ENCODE measurements at places on chromosomes 2 and 18.

DNA sequence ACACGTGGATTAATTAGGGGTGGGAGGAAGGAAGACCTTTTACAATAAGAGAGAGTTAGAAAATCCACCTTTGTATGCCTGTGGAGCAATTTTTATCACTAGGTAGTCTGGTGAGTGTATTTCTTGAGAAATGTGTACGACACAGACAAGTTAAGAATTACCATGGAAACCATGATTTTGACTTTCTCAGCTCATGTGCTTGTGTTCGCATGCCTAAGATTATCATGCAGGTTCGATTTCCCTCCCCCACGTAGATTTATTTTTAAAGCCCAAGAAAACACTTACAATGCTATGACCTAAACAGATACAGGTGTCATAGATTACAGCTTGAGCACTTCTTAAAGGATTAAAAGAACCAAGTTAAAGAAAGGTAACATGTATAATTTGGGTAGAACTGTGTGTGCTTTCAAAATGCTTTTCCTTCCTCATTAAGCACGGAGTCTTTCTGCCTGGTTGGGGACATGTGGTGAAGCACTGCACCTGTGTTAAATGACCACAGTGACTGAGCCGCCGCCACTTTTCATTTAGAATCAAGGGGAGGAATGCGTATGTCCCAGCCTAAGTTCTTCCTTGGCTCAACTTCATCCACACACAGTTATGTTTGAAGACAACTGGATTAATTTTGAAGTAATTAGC is 16.6 kb downstream of the SERTAD2 start:
- no peak for DNase-seq

DNA sequence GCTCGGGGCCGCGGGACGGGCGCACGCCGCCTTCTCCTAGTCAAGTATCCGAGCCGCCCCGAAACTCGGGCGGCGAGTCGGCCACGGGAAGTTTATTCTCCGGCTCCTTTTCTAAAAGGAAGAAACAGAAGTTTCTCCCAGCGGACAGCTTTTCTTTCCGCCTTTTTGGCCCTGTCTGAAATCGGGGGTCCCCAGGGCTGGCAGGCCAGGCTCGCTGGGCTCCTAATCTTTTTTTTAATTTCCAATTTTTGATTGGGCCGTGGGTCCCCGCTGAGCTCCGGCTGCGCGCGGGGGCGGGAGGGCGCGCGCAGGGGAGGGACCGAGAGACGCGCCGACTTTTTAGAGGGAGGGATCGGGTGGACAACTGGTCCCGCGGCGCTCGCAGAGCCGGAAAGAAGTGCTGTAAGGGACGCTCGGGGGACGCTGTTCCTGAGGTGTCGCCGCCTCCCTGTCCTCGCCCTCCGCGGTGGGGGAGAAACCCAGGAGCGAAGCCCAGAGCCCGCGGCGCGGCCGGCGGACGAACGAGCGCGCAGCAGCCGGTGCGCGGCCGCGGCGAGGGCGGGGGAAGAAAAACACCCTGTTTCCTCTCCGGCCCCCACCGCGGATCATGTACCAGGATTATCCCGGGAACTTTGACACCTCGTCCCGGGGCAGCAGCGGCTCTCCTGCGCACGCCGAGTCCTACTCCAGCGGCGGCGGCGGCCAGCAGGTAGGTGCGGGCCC is 617 bp downstream of the FOSL2 start:
- peak; percentile 25 for DNase-seq

GRCh38 chr18:32750328-32750727 is 22.5 kb downstream of the KLHL14 start:
- no peak for DNase-seq

- DNase-seq = no peak
Measured at GRCh38 chr2:37529830-37530415, 141.5 kb downstream of the CDC42EP3 start.

DNA sequence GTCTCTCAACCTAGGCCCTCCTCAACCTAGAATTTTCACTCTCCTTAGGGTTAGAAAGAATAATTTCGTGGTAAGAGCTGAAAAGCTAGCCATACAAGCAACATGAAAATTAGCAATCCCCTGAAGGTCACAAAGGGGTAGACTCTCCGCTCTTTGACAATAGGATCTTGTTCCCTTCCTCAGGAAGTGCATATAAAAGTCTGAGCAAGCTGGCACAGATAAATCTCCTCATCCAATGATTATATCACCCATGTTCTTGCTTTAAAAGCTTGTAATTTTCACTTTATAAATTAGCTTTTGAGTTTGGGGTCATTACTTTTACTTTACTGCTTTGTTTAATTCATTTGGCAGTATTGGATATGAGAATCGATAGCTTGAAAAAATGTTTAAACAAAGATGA is 852.3 kb upstream of the CRIM1 start:
- DNase-seq = no peak

- no peak for DNase-seq
Measured at GRCh38 chr2:220276741-220277444, 649.5 kb downstream of the SLC4A3 start.

DNA sequence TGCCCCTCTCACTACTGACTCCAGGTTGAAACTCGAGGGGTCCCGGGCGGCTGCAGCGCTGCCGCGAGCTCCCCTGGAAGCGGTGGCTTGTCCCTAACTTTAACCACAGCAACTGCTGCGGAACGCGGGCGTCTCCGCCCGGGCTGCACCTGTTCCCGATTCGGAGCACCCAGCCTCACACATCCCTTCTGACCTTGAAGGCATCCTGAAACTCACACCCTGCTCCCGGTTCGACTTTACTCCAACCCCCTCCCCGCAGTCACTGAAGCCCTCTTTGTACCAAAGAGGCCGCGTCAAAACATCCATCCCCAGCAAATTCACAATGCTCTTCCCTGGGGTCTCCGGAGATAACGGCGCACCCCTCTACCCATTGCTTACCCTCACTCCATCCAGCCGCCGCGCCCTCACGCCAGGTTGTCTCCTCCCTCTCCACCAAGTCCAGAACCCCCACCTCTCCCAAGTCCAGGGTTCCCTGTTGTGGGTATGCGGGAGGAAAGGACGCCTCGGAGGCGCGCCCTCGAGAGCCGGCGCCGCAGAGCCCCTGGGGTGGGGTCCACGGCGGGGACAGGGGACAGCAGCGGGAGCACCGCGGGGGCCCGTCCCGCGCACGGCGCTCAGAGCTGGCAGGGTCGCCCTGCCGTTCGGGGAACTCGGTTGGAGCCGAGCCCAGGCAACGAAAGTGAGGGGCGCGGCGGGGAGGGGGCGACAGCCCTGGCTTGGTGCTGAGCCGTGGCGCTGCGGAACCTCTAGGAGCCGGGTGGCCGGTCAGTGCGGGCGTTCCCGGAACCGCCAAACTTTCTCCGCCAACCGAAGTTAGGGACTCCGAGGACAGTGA is 934 bp downstream of the MYO5B start:
- DNase-seq = no peak

GRCh38 chr2:85893428-85894258 is 4.9 kb upstream of the ST3GAL5 start:
- no peak for DNase-seq

GRCh38 chr2:60140185-60140584 is 413.3 kb downstream of the BCL11A start:
- DNase-seq = no peak

- no peak for DNase-seq
Measured at GRCh38 chr2:177075254-177075653, 137.3 kb upstream of the HNRNPA3 start.

DNA sequence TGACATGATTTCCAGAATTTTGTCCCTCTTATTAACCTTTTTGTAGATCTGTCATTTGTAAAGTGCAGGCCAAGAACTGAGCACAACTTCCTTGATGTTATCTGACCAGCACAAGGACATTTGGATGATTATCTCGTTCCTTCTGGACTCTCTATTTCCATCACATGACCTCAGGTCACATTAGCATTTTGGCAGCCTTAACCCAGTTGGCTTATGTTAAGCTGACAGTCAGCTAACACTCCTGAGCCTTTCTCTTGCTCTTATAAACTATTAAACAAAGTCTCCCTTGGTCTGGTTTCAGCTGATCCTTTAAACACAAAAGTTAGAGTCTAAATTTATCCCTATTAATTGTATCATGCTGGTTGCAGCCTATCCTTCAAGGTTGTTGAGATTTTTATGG is 167.2 kb upstream of the RBBP8 start:
- no peak for DNase-seq

DNA sequence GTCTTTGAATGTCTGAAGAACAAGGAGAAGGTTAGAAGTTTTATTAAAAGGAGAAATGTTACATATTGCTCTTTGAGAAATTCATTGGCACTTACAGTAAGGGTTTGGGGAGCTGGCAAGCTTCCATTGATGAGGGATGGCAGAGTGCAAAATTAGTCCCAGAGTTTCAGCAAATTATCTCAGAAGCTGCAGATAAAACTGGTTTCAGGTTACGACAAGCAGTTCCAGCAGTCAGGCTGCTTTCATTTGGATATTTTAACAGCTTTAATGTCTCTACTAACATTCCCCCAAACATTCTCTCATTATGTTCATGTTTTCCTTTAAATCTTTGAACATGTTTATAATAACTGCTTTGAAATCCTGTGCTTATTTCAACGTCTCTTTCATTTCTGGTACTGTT is 153.1 kb downstream of the TTC27 start:
- no peak for DNase-seq

DNA sequence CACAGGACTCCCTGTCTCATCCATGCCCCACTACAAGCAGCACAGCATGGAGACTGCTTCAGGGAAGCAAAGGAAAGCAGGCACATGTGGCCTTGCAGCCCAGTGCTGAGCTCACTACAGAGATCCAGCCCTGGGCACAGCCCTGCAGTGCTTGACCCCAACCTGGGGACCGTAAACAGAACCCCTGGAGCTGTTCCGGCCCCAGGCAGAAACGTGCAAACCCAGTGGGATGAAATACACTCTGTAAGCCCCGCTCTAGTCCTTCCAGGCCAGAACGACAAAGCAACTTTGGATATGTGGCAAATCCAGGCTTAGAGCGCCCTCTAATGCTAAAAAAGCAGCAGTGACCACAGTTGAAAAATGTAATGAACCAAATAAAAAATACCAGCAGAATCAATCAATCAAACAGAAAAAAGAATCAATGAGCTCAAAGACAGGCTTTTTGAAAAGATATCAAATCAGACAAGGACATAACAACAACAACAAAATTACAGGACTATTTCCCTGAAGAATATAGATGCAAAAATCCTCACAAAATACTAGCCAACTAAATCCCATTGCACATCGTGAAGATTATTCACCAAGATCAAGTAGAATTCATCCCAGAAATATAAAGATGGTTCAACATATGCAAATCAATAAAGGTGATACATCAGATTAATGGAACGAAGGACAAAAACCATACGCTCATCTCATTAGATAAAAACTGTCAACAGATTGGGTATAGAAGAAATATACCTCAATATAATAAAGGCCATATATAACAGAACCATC is 45.6 kb downstream of the ZNF519 start:
- peak; percentile 30 for DNase-seq

DNA sequence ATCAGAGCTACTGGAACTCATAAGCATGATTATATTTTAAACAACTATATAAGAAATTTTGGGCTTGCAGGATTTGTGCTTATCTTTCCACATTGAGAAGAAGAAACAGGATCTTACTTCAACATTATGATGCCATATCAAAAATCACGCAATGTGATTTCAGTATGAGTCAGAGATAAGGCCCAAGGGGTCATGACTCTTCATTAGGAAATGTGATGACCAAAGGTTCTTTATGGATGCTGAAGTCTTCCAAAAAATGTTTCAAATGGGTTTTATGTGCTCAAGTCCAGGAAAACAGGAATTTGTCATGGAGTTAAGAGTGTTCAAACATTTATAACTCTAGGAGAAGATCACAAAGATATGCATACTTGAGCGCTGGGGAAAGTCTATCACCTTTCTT is 7.8 kb upstream of the SERPINB2 start:
- no peak for DNase-seq

GRCh38 chr2:15307526-15307925 is 253.6 kb downstream of the NBAS start:
- no peak for DNase-seq

DNA sequence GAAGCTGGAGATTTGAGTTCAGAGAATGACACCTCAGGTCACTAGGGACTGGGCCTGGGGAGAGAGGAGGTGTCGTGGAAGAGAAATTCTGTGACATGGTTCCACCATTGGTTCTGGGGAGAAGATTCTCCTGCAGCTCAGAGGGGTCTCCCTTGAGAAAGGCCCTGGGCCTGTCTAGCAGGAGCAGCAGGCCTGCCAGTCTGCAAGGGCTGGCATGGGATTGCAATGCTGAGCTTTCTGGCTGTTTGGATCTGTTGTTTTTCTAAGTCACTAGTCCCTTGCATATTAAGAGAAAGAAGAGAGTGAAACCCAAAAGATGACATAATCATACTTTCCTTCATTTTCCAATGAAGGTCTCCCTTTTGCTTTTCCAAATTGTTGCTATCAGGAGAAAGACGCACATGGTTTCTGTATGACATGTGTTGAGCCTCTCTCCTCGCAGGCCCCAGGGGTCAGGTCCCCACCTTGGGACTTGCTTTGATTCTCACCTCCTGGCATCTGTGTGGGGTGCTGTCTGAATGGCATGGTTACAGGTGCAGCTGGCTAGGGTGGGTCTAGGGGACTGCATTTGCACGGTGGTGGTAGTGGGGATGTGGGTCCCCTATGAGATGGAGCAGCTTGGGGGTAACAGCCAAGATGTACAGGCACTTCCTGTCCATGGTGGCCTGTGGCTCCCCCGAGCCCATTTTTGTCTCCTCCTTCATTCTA is 117.8 kb downstream of the GLI2 start:
- no peak for DNase-seq

DNA sequence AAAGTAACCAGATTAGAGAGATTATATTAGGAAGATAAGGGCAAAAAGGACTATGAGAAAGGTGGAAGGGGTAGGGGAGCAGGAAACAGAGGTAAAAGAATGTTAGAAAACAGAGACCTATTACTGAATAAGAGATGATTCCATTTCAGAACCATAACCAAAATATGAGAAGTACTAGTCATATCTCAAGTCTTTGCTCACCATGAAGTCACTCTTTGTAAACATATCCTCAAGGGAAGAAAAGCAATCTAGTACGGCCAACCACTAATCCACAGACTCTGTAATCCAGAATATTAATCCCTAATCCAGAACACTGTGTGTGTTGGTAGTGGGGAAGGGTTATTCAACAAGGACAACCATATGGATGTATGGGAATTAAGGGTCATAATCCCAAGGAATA is 92.0 kb downstream of the CDCA7 start:
- no peak for DNase-seq

- DNase-seq = no peak
Measured at GRCh38 chr2:10892796-10893350, 18.9 kb upstream of the KCNF1 start.

DNA sequence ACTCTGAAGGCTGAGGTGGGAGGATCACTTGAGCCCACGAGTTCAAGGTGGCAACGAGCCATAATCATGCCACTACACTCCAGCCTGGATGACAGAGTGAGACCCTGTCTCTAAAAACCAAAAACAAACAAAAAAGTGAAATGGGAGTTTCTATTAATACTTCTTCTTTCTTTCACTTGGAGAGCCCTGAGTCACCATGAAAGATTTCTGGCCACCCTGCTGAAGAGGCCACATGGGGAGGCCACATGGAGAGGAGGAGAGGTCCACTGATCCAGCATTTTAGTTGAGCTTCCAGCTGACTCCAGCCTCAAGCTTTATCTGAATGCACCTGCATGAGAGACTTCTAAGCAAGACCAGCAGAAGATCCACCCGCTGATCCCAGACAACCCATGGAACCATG is 74.2 kb upstream of the LAPTM4A start:
- DNase-seq = no peak
